SJSA1 (cell line): ENCODE measurements at places on chromosomes 4 and X.
A peak's percentile ranks its signal among the peaks of the same experiment; 100 is the strongest.

- DNase-seq, result no peak
Observed at GRCh38 chr4:183260491-183261151, 59.5 kb downstream of the CLDN22 start.

DNA sequence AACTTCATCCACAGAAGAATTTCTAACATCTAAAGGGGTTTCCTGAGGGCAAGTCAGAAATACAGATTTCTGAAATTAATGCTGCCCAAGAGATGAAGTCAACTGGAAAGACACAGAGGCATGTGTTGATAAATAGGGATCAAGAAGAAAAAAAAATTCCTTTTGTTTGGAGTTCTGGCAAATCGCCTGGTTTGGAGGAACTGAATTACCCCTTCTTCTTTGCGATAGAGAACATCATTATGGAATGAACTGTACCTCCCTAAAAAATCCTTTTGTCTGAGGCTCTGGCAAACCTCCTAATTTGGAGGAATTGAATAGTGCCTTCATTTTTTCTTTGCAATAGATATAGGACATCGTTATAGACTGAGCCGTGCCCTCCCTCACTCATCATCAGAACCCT, 200.9 kb downstream of the DHRSX start:
- DNase-seq, result peak; percentile 13

DNA sequence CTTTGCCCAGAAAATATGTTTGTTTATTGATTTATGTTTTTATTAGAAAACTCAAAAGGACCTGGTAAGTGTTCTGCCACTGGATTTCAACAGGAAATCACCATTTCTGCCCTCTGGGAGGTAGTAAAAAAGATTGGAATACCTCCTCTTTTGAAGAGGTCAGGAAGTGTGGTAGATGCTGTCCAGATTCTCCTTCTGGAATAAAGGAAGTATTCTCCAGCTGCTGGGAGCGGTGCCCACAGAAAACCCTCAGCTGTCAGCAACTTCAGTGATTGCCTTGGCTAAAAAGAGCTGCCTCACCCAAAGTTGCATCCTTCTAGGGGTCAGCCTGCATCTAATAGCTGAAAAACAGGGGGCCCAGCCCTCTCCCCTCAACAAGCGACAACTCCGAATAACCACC, 13.8 kb upstream of the ZNF674 start:
- DNase-seq, result no peak

- DNase-seq, result no peak
Observed at GRCh38 chr4:174281182-174281737, 2.2 kb downstream of the FBXO8 start.

GRCh38 chr4:76688619-76689144, 209.3 kb downstream of the SOWAHB start:
- no peak for DNase-seq

GRCh38 chr4:149910177-149910576, 94.5 kb upstream of the IQCM start:
- DNase-seq, result no peak

DNA sequence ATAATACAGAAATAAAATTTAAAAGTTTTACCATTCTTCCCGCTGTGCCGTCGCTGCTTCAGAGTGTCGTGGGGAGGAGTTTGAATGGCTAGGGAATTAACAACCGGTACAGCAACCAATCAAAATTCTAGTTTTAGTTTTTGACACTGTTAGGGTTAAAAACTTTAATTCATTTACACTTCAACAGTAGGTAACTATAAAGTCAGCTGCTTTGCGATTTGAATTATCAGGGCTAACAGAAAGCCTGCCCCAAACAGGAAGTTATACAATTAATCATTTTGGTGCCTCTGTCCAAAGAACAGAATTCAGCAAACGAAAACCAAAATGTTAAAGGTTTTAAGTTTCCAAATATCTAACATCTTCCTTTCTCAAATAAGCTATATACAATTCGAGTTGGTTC, 2.3 kb downstream of the HNRNPD start:
- peak; percentile 13 for DNase-seq

DNA sequence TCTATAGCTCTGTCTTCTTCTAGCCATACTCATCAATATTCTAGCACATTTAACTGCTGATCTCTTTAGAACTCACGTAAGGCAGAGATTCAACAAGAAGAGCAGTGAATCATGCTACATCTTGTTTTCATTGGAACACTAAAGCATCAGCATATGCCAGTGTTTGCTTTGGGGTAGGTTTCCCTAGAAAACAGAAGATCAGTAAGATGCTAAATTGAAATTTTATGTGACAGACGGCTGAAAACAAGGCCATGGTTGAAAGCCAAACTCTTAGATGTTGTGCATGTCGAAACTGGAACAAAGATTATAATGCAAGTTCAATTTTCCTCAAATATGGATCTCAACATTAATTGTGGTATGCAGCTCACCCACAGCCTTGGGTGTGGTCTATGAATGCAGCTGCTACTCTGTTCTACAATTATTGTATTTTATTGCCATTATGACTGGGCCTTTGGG, 107.6 kb downstream of the PDLIM5 start:
- no peak for DNase-seq

- peak; percentile 68 for DNase-seq
Observed at GRCh38 chr4:159103384-159103990, 608 bp downstream of the RAPGEF2 start.

GRCh38 chr4:41442810-41443209, 95.1 kb upstream of the LIMCH1 start:
- no peak for DNase-seq

DNA sequence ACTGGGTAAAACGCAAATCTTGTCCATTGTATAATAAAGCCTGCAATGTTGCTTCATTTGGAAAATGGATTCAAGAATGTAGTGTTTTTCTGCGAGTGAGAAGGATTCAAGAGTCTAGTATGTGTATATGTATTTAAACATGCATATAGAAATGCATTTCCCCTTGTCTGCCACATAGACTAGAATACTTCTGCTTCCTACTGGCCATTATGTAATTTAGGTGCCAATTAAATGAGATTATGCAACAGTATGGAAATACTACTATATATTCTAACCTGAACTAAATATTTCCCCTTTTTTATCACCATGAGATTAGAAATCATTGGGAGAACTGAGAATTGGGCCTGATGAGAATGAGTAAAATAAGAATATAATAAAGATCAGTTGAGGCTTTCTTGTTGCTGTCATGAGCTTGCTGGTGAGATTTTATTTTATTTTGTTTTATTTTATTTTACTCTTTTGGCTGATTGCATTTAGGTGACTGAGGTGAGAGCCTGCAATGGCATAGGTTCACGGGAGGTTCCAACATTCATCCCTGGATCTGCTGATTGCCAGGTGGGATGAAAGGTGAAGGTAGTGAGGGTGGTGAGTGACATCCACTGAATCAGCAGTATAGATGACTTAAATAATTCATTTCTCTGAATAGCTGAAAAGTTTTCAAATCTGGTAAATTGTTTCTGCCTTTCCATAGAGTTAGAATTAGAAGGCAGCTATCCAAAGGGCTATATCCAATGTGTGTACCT, 95.6 kb upstream of the SLC4A4 start:
- DNase-seq, result no peak

GRCh38 chr4:76637712-76638361, 202.8 kb downstream of the SHROOM3 start:
- no peak for DNase-seq

GRCh38 chr4:189597341-189597740, 343.3 kb upstream of the FRG1 start:
- DNase-seq, result no peak

GRCh38 chr4:88820698-88821415, 123.2 kb upstream of the NAP1L5 start:
- DNase-seq, result no peak
